ENCODE measurements at places on chromosomes 11 and 22.
A peak's percentile ranks its signal among the peaks of the same experiment; 100 is the strongest.

GRCh38 chr11:83046621-83047172 is 25.0 kb downstream of the RAB30 start:
- no peak for DNase-seq

DNA sequence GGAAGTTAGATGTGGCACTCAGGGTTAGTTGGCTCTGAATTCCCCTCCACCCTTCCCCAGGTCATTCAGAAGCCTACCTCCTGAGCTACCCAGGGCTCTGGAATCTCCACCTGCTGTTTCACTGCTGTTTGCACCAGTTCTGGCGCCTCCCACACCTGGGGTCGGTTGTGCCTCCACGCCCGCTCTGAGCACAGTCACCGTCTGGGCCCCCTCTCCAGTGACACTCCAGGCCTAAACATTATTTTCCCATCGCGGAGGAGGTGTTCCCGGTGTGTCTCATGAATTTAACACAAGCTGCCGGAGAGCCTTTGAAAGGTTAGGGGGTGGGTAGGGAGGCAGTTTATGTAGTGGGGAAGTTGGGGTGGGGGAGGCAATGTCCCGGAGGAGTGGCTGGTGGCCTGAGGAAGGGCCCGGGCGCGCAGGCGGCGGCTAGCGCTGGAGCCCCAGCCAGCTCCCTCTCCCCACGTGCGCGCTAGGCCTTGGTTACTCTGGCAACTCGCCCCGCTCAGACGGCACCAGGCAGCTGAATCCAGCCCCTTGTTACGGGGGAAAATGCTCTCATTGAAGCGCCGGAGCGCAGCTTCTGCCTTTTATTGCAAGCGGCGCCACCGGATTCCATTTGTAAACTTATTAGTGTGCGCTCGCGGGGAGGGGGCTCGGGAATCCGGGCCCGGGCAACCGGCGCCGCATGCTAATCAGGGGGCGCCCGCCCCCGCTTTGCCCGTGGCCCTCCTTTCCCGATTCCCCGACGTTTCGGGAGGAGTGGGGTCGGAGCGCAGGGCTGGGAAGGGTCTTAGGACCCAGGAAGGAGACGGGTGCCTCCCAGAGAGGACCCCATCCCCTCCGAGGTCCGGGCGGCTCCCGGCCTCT is 52.4 kb downstream of the GRIK4 start:
- no peak for DNase-seq

- no peak for DNase-seq
These were observed 387.7 kb downstream of the NXPE2 start for GRCh38 chr11:115065830-115066664.

DNA sequence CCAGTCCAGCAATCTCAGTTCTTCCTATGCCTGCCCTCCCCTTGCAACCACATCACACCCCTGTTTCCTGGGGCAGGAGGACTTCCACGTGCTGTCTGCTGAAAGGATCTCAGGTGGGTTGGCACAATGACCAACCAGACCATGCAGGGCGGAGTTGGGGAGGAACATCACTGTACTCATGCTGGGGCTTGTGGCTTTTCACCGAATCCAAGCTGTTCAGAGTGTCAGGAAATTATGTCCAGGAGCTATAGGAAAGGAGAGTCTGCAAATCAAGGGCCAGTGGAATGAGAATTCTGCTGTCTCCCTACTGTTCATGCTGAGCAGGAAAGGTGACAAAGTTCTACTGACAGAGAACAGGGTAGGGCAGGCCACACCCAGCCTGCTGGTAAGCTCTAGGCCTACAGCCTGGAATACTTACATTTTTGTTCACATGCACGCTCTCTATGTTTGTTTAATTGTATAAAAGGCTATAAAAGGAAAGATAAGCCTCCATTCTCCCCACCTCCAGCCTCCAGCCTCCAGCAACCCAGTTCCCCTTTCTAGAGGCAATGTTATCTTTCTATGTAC is 1.7 kb upstream of the PLAAT2 start:
- no peak for DNase-seq

DNA sequence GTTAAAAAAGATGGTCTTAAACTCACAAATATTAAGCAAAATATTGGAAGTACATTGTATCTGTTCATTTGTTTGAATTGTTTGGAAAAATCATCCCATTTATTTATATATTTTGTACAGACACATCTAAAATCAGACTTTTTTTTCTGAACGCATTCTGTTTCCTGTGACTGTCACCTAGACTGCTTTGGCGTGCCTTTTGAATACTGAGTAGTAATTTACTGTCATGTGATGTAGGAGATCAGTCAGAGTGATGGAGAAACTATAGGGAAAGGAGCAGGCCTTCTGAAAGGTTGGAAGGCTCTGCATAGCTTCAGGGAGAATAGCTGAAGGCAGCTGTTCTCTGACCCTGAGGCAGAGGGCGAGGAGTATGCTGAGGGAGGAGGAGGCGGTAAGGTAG is 452.0 kb upstream of the ARHGAP42 start:
- DNase-seq: no peak

- no peak for DNase-seq
These were observed 77.6 kb downstream of the TENM4 start for GRCh38 chr11:79363256-79363655.

GRCh38 chr11:102608699-102609098 is 16.4 kb downstream of the MMP20 start:
- no peak for DNase-seq

DNA sequence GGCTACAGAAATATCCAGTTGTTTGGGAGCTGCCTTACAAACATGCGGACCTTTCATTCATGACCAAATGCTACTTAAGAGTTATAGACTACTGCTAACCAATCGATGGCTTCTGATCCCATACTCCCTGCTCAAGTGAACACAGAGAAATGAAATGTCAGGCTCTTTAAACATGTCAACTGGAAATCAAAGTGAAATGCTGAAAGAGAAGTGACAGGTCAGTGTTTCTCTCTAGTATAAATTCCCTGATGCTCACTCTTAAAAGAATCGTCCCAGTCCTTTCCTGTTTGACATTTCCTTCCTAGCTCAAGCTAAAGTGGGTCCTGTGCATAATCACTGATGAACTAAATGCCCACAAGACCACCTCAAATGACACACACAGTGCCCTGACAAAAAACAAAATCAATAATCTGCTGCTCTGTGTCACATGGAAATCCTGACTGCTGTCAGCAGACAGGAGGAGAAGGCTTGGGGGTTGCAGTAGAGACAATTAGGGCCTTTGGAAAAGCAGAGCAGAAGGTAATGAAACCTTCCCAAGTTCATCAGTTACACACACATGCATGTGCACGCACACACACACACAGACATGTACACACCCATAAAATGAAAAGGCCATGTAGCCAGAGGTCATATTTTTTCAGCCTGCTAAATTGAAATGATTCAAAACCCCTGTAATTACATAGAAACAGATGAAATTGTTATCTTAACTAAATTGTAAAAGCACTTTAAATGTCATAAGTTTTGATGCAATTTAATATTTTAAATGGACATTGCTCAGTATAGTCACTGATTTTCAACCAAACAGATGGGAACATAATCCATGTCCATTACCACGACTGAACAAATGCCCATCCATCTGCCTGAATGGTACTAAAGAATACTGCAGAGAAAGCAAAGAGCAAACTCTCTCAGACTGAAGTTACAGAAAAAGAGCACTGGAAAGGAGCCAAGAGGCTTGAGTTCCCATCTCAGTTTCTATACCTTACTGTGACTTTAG is 330.7 kb downstream of the TTC28 start:
- no peak for DNase-seq

GRCh38 chr22:29092243-29092642 is 19.4 kb downstream of the KREMEN1 start:
- DNase-seq: no peak

DNA sequence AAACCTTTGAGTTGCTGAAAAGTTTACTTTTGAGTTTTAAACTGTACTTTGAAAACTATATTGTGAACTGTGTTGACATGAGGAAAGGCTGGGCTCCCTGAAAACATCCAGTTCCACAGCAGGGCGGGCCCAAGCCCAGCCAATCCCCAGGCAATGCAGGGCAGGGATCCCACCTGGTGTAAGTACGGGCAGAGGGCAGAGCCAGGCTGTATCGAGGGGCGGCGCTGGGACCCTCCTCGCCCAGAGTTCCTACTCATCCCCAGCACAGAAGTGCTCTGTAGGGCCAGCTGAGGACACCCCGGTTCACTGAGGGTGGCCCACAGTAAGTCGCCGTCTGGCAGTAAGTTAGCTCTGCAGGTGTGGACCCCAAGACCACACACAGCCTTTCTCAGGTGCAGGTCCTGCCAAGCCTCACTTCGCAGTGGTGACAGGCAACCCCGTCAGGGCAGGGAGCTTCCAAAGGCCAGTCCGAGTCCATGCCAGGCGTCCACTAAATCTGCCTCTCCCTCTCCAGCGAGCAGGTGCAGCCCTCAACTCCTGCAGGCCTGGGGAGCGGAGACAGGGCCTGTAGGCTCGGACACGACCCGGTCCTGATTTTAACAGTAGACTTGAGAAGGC is 6.3 kb downstream of the RASSF7 start:
- DNase-seq: no peak

GRCh38 chr11:47361419-47361818 is 8.9 kb upstream of the MYBPC3 start:
- no peak for DNase-seq

- no peak for DNase-seq
These were observed 18.5 kb downstream of the LRFN4 start for GRCh38 chr11:66875378-66875777.

- DNase-seq: no peak
These were observed 11.1 kb downstream of the OR5B3 start for GRCh38 chr11:58395581-58395980.

GRCh38 chr11:65290448-65291165 is 24.1 kb upstream of the CDC42EP2 start:
- peak; percentile 90 for DNase-seq

- no peak for DNase-seq
These were observed 7.5 kb downstream of the CAPN1 start for GRCh38 chr11:65189191-65189590.
